Fibroblast of skin of right biceps (primary cell): ENCODE measurements at places on chromosomes 7 and 10.

DNA sequence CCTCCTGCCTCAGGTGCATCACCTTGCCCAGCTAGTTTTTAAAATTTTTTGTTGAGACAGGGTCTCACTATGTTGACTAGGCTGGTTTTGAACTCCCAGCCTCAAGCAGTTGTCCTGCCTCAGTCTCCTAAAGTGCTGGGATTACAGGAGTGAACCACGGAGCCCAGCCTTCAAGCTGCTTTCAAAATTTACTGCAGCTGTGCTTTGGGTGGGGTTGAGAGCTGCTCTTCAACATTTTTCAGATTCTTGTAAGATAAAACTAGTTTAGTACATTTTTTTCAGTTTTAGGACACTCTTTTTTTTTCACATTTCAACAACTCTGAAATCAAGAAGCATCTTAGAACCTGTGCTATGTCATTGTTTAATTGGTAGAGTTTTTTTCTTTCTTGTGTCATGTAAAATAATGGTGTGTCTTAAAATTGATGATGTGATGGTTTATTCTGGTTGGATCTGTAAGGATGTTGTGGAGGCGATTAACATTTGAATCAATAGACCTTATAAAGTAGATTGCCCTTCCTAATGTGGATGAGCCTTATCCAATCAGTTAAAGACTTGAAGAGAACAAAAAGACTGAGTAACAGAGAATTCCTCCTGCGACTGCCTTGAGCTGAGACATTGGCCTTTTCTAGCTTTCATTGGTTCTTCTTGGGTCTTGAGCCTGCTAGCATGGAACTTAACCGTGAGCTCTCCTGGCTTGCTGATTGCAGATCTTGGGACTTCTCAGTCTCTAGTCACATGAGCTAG lies 13.5 kb downstream of the PLEKHA8 start:
- DNase-seq, result no peak

- DNase-seq, result peak; percentile 24
These were observed 29.8 kb downstream of the ADAP1 start for GRCh38 chr7:924541-925231.

DNA sequence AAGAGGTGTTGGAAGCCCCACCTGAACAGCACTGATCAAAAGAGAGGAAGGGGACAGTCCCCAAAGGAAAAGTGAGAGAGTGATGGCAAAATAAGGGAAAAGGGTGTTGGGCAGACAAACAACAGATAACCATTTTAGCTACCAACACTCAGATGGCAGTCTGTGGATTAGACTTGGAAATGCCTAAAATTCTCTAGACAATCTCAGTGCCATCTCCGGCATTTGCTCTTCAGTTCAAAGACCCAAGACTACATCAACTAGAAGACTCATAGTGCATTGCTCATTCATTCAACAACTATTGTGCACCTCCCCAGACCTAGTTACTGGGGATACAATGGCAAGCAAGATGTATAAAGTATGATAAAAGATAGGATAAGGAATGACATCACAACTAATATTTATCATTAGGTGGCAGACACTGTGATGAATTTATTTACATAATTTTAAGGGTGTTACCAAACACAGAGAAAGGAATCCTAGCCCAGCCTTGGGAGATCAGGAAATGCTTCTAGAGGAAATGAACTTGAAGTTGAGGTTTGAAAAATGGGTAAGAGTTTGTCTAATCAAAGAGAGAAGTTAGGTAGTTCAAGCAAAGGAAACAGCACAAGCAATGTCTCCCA lies 109.3 kb upstream of the ARID5B start:
- no peak for DNase-seq

GRCh38 chr10:70135684-70136083 lies 3.1 kb upstream of the AIFM2 start:
- DNase-seq, result no peak

DNA sequence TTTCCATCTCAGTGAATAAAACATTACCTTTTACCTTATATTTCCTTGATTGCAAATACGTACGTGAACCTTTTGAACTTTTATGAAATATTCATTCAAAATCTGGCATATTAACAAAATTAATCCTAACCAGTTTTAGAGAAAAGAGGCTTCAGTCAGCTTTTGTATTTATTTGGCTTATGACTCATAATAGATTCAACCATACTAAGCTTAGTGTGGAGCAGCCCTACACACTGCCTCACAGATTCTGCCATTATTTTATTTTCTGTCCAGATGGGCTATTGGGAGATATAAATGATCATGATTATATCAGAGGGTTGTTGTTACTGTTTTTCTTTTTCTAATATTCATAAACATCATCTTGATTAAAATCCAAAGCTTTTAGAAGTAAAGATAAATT lies 325.5 kb downstream of the GPR37 start:
- no peak for DNase-seq

- no peak for DNase-seq
These were observed 6.7 kb upstream of the KLRG2 start for GRCh38 chr7:139490130-139490529.

DNA sequence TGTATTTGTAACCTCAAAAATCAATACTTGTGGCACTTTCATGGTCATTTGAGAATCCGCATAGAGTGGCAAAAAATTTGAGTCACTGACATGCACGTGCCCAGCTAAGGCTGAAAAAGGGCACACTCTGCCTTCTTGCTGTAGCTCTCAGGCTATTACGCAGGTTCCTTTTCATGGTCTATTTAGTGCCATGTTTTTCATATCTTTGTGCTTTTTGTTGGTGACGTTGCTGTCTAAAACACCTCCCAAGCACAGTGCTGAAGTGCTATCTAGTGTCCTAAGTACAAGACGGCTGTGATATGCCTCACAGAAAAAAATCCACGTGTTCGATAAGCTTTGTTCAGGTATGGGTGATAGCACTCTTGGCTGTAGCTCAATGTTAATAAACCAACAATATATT lies 50.9 kb downstream of the CREB3L2 start:
- no peak for DNase-seq

DNA sequence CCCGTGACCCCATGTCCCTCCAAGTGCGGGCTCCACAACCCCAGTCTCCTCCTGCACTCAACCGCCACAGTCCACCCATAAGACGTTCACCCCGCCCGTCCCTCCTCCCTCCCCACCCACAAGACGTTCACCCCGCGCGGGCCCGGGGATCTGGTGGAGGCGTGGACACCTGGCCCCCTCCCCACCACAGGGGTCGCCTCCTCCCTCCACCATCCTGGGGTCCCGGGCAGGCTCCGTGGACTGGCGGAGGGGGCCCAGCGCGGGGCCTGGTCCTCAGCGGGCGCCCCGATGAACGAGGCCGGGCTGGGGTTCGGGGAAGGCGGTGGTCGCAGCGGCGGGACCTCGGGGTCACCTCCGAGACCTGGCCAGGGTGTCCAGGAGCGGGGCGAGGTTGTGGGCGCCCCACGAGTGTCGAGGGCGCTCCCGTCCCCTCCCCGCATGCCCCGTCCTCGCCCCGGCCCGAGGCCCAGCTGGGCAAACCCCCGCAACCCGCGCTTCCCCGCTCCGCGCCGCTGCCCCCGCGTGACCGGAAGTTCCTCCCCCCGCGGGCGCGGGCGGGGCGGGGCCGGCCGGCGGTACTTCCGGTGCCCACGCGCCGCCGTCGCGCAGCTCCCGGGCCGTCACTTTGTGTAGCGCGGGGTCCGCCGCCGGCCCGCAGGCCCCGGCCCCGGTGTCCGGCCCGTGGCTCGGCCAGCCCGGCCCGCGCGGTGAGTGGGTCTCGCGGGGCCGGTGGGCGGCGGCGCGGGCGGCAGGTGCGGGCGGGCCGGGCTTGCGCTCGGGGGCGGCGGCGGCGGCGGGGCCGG lies at the start of gene ZNF316:
Gene ZNF316 (plus strand): TSS at position 578 of the 803 bp plus-strand sequence. CDS start 5,092 bp downstream, outside the sequence.
- peak; percentile 46 for DNase-seq

DNA sequence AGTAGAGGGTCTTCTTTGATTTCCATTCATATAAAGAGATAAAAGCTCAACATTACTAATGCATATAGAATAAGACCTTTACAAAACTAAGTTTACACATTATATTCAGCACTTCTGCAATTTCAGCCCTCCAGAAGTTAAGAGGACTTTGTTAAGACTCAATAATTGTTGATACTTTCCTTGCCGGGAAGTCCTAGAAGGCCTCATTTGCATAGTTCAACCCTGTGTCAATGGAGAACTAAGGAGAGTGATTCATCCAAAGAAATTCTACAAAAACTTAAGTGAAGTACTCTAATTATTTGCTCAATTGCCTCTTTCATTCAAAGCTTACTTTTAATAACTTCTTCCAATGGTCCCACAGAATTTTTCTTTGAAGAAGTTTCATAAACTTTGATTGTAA lies 1060.3 kb upstream of the CELF2 start:
- DNase-seq, result peak; percentile 86
